GM23338 (cell line): ENCODE measurements at places on chromosomes 7 and 10. TPM values are rescaled to one million over a fixed set of nuclear protein-coding genes. Genes with fewer than 3 reads are reported as not detected.
A peak's percentile ranks its signal among the peaks of the same experiment; 100 is the strongest.

- no peaks in the 10 kb centered on the region for H3K36me3 ChIP-seq
- DNase-seq = no peak
- H3K4me1 ChIP-seq = no peaks in the 10 kb centered on the region
- no peaks in the 10 kb centered on the region for H3K27me3 ChIP-seq
- H3K4me3 ChIP-seq = no peak overlapping the region
- H3K27ac ChIP-seq = no peak overlapping the region
Observed at GRCh38 chr7:116013675-116014074, 16.9 kb downstream of the TFEC start.

DNA sequence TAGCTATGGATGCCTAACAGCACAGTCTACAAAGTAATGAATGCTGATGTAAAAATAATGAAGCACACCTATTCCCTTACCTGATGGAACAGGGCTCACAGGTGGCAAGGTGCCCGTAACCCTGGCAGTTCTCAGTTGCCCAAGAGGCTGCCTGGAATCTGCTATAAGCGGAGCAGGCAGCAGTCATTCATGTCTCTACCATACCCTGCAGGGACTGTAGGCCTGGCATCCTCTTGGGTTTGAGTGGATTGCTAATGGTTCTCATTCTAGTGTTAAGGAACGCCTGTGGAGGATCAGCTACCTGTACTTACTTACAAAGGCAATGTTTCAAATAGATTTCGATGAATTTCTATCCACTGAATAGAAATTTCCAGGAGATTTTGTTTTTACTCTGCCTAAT is 38.4 kb downstream of the BAIAP2L1 start:
- DNase-seq = peak; percentile 16
- H3K4me1 ChIP-seq = peaks cover 26% of the 10 kb centered on the region
- 0 out of 2 replicates have a peak overlapping the region, but pooled peaks have one; percentile 24 for H3K27ac ChIP-seq
- H3K4me3 ChIP-seq = no peak overlapping the region
- no peaks in the 10 kb centered on the region for H3K27me3 ChIP-seq

- H3K27me3 ChIP-seq = peaks cover 36% of the 10 kb centered on the region
- H3K36me3 ChIP-seq = no peaks in the 10 kb centered on the region
- peaks cover 5% of the 10 kb centered on the region; the same call in 1 of the 2 replicates for H3K4me1 ChIP-seq
Observed at GRCh38 chr10:118594392-118595063, 920 bp downstream of the PRLHR start.

- H3K36me3 ChIP-seq = no peaks in the 10 kb centered on the region; the same call in 1 of the 2 replicates
- no peak overlapping the region for H3K27ac ChIP-seq
- no peak for DNase-seq
- H3K27me3 ChIP-seq = no peaks in the 10 kb centered on the region
- H3K4me1 ChIP-seq = no peaks in the 10 kb centered on the region
- H3K4me3 ChIP-seq = no peak overlapping the region
Observed at GRCh38 chr7:145339319-145339718, 503.5 kb upstream of the TPK1 start.

GRCh38 chr10:107502229-107502985 is 337.9 kb upstream of the SORCS1 start:
- DNase-seq = no peak
- H3K27ac ChIP-seq = no peak overlapping the region
- no peaks in the 10 kb centered on the region for H3K36me3 ChIP-seq
- no peaks in the 10 kb centered on the region for H3K4me1 ChIP-seq

DNA sequence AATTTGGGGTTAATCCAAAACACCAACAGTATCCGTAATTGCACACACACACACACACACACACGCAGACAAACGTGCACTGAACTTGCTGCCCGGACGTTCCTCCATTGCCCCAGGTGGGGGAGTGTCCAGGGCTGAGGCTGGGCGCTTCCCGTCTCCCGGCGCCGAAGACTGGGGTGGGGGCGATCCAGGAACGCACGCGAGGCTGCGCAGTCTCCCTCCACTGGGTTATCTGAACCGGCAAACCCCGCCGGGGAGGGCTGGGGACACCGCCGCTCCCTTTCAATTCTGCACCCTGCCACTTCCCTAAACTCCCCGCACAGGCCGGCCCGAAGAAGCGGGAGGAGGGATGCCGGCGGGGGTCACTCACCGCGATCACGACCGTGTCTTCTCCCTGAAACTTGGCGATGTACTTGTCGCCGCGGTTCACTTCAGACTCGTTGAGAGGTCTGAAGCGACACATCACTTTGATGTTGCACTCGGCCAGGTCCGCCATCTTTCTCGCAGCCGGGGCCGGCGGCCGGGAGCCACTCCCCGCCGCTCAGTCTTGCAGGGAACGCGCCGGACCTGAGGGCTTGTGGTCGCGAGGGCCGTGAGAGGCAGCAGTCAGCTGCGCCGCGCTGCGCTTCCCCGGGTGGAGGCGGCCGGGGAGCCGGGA is 618 bp downstream of the KIF5B start:
- peaks cover 36% of the 10 kb centered on the region for H3K4me1 ChIP-seq
- peak; percentile 79 for DNase-seq
- H3K27me3 ChIP-seq = no peaks in the 10 kb centered on the region
- H3K36me3 ChIP-seq = no peaks in the 10 kb centered on the region

DNA sequence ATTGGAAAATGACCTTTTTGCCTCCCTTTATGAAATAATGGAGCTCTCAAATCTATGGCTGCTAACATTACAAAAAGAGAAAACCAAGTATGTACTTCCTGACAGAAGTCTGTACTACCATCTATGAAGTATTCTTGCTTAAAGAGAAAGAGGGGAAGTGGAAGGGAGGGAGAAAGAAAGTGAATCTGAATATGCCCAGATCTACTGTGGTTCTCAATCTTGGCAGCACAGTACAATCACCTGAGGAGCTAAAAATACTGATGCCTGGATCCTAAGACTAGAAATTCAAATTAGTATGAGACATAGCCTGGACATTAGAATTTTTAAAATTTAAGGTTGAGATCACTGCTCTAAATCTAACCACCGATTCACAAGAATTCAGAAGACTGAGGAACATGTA is 85.2 kb downstream of the IGF2BP3 start:
- no peak overlapping the region for H3K4me3 ChIP-seq
- H3K27me3 ChIP-seq = no peaks in the 10 kb centered on the region
- no peak for DNase-seq

GRCh38 chr10:520402-520787 is 169.1 kb downstream of the DIP2C start:
- H3K36me3 ChIP-seq = no peaks in the 10 kb centered on the region
- no peaks in the 10 kb centered on the region for H3K4me1 ChIP-seq
- no peak overlapping the region for H3K4me3 ChIP-seq
- H3K27ac ChIP-seq = no peak overlapping the region
- no peaks in the 10 kb centered on the region for H3K27me3 ChIP-seq

The LIPM gene
- not detected in 2 replicates for total RNA-seq

DNA sequence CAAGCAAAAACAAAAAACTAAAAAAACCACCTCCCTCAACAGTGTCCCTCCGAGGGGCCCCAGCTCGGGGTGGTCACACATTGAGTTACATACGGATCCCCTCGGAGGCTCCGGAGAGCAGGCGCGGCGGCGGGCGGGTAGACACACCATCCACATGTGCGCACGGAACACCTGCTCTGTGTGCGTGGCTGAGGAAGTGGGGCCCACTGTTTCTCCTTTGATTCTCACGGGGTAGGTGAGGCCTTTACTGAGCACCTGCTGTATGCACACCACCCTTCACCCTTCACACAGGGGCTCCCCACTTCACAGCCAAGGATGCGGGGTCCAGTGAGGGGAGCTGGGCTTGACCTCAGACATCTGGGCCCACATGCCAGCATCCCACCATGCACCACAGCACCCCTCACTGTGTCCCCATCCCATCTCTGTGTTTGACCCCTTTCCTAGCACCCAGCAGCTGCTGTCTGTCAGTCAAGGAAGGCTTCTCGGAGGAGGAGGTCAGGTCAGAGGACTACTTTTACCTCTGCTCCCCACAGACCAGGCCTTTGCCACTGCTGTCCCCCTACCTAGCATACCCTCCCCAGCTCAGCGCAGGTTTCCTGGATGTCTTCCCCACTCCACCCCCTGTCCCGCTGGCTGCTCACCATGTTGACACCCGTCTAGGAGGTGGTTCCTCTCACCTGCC is 71.1 kb downstream of the MICALL2 start:
- H3K4me1 ChIP-seq = no peaks in the 10 kb centered on the region
- no peaks in the 10 kb centered on the region for H3K36me3 ChIP-seq
- no peaks in the 10 kb centered on the region for H3K27me3 ChIP-seq
- no peak overlapping the region for H3K27ac ChIP-seq
- H3K4me3 ChIP-seq = no peak overlapping the region

The PKD2L1 gene
- not detected in 2 replicates for total RNA-seq

GRCh38 chr7:34659472-34660075 is 1.6 kb downstream of the NPSR1 start:
- H3K27ac ChIP-seq = no peak overlapping the region
- H3K4me1 ChIP-seq = peaks cover 29% of the 10 kb centered on the region
- H3K4me3 ChIP-seq = no peak overlapping the region

GRCh38 chr10:91816981-91817380 is 18.8 kb downstream of the TNKS2 start:
- no peaks in the 10 kb centered on the region for H3K4me1 ChIP-seq
- H3K36me3 ChIP-seq = peaks cover 85% of the 10 kb centered on the region

The ELOVL3 gene
- 0.59 TPM in 1 of 2 replicates, not detected in the other for total RNA-seq

- H3K4me3 ChIP-seq = no peak overlapping the region
- H3K4me1 ChIP-seq = no peaks in the 10 kb centered on the region
- no peaks in the 10 kb centered on the region for H3K27me3 ChIP-seq
Observed at GRCh38 chr10:92937876-92938275, 89.6 kb downstream of the EXOC6 start.

GRCh38 chr7:68833422-68833821 is 764.9 kb upstream of the AUTS2 start:
- no peak for DNase-seq
- H3K36me3 ChIP-seq = no peaks in the 10 kb centered on the region
- H3K4me3 ChIP-seq = no peak overlapping the region
- no peak overlapping the region for H3K27ac ChIP-seq
- H3K27me3 ChIP-seq = no peaks in the 10 kb centered on the region
- H3K4me1 ChIP-seq = no peaks in the 10 kb centered on the region

The APBB1IP gene
- 0.14 TPM in 1 of 2 replicates, not detected in the other for total RNA-seq

DNA sequence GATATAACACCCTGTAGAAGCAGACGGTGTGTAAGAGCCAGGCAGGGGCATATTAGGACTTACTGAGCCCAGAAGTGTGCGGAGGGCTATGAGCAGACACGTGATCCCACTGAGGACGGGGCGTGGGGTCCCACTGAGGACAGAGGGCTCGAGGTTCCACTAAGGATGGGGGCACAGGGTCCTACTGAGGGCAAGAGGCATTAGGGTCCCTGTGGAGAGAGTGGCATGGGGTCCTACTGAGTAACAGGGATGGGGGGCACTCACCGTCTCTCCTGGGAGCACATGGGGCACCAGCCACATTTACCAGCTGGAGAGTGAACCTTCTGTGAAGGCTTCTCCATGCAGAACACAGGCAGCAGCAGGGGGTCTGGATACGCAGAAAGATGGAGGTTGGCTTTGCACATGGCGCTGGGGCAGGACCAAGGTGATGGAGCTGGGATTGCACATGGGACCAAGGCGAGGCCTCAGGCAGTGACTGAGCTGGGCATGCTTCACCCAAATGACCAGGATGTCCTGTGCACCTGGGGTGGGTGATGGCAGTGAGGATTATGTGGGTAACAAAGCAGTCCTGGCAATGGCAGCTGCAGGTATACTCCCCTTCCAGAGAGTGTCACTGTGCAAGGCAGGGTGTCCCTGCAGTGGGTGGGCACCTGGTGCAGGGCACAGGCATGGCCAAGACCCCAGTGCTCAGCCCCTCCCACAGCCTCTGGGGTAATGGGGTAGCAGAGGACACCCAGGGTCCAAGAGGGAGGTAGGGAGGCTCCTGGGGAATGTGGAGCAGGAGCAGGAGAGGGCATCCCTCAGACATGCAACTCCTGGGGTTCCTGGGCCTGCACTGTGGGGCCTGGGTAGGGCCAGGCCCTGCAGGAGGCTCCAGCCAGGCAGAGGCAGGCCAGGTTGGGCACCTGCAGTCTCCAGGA is 278.1 kb downstream of the TCERG1L start:
- H3K4me3 ChIP-seq = no peak overlapping the region
- no peaks in the 10 kb centered on the region for H3K4me1 ChIP-seq
- H3K27ac ChIP-seq = no peak overlapping the region
- DNase-seq = no peak
- H3K27me3 ChIP-seq = no peaks in the 10 kb centered on the region
- no peaks in the 10 kb centered on the region for H3K36me3 ChIP-seq

DNA sequence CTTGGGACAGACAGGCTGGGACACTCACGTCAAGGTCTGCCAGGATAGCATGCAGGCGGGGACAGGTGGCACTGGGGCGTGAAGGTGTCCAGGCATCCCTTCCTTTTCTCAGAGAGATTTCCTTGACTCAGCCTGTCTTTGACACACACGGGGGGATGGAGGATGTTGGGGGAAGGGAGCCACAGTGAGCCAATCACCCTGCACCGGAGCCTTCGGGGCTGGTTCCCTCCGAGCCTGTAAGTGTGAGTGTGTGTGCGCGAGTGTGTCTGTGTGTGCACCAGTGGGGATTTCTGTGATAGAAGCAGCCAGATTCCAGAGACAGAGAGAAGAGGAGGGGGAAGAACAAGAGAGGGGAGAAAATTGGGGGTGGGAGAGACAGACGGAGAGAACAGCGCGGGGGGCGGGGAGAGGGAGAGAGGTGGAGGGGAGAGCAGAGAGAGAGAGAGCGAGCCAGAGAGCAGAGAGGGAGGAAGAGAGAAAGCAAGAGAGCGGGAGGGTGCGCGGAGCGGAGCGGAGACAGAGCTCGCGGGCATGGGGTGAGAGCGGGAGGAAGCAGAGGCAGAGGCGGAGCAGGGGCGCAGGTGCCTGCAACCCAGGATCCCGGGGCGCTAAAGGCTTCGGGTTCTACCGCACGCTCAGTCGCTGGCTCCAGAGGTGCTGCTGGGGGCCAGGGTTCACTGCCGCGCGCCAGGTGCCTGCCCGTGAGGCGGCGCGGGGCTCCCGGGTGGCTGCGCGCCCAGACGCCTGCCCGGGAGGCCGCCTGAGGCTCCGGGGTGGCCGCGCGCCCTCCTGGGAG is 466 bp upstream of the GPR26 start:
- H3K4me3 ChIP-seq = peak overlapping the region; percentile 51
- no peaks in the 10 kb centered on the region for H3K36me3 ChIP-seq
- no peaks in the 10 kb centered on the region for H3K4me1 ChIP-seq
- peak; percentile 64 for DNase-seq

DNA sequence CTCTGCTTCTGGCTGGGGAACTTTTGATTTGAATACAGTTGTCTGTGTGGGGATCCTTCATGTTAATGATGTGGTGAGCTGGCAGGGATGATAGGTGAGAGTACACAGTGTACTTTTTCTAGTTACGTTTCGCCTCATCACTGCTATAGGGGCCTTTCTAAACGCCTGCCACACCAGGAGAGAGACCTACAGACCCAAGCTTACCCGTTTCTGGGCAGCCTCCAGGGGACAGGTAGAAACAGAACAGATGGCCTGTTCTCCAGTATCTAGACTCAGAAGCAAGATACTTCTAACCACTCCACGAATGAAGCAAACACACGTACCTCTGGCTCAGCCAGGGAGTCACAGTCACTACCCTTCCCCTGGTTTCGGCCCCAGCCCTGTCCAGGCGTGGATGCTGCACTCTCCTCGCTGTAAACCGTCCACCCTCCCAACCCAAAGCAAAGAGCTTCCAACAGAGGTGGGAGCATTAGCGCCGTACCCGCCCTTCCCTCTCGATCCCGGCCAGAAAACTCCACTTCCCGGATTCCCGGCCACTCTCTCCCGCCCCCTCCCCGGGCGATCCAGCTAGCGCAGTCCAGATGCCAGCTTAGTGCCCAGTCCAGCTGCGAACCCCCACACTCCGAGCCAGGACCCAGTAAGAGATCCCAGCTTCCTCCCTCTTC is 1.2 kb downstream of the CCDC6 start:
- no peak overlapping the region; the same call in 1 of the 2 replicates for H3K27ac ChIP-seq
- peak; percentile 80 for DNase-seq
- H3K4me3 ChIP-seq = peak overlapping the region; percentile 77
- H3K27me3 ChIP-seq = no peaks in the 10 kb centered on the region
- H3K4me1 ChIP-seq = peaks cover 34% of the 10 kb centered on the region
- H3K36me3 ChIP-seq = no peaks in the 10 kb centered on the region; the same call in 1 of the 2 replicates

- no peaks in the 10 kb centered on the region; the same call in 1 of the 2 replicates for H3K36me3 ChIP-seq
- no peak for DNase-seq
- no peak overlapping the region for H3K27ac ChIP-seq
- H3K4me3 ChIP-seq = no peak overlapping the region
- no peaks in the 10 kb centered on the region for H3K27me3 ChIP-seq
- 0 out of 2 replicates have a peak, but pooled peaks cover under 1% of the 10 kb centered on the region for H3K4me1 ChIP-seq
Observed at GRCh38 chr7:74388880-74389415, 64.8 kb upstream of the GTF2IRD1 start.
